Natural killer cell treated with Interleukin-12 subunit alpha and Interleukin-12 subunit beta and Interleukin-15 and Interleukin-18, amount 100 ng/mL, for 72 hours (primary cell): ENCODE measurements at places on chromosomes 2 and 18. TPM values are rescaled to one million over a fixed set of nuclear protein-coding genes. Genes with fewer than 3 reads are reported as not detected.

DNA sequence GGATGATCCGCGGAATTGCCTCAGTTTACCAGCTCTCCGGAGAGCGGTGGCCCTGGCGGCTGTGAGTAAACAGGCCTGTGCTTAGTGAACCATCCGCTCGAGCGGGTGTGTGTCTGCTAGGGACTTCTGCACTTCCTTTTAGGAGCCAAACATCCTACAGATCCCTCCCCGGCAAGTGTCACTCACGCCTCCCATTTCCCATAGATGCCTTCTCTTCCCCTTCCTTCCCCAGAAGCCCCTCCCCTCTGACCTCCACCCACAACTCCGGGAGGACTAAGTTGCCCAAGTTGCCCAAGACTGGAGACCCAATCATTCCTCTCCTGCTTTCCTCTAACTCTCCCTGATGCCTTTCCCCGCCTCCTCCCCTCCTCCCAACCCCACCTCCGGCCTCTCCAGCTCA lies 2.9 kb downstream of the C1QL2 start:
- no peak for DNase-seq

Gene GCG
- total RNA-seq = not detected

DNA sequence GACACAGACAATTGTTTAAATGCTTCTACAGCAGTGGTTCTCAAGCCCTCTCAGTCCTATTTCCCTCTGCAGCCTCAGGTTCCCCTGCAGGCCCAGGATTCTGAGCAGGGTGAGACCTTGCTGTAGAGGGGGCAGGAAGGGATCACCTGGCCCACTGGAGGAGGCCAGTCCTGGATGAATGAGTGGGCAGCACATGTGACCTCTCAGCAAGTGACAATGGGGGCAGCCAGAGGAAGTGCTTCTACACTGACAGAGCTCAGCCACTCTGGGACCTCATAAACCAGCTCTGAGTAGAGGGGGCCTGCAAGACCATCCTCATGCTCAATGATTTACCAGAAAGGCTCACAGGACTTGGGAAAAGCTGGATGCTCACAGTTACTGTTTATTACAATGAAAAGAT lies 63.2 kb downstream of the ASB1 start:
- DNase-seq = no peak

- DNase-seq = no peak
Observed at GRCh38 chr2:174595116-174595809, 2.3 kb downstream of the WIPF1 start.

DNA sequence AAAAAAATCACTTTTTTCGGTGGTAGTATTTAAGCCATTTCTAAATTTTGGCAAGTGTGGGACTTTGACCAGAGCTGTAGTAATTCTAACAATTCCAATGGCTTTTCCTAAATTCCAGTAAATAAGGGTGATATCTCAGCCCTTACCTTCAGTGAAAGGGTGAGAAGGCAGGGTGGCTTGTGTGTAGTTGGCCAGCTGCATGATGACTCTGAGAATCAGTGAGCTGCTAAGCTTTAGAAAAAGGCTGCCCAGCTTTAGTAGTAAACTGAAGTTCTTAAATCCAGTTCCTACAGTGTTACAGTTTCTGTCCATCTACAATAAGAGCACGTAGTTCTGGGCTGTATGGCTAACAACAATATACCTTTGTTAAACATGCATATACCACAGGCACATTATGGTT lies 42.0 kb downstream of the OXER1 start:
- DNase-seq = no peak

DNA sequence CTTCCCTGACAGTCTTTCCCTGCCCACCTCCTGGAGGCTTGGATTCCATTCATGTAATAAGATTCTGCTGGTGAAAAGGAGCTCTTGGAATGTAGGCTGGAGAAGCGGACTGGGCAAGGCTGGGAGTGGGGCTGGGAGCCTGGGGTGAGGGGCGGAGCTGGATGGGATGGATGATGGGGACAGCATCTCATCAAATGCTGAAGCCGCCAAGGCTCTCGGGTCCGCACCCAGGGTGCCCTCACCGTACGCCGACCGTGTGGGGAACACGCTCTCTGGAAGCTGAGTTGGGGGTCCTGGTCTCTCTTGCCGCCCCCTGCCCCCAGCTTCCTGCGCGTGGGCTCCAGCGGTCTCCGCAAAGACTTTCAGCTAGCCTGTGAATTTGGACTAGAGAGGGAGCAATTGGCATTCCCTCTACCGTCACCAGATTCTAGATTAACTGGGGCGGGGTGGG lies 9.1 kb downstream of the RAX start:
- DNase-seq = no peak

- DNase-seq = no peak
Observed at GRCh38 chr2:120503793-120504571, 158.0 kb downstream of the INHBB start.

- DNase-seq = no peak
Observed at GRCh38 chr18:47260120-47260923, 8.9 kb upstream of the SKOR2 start.

DNA sequence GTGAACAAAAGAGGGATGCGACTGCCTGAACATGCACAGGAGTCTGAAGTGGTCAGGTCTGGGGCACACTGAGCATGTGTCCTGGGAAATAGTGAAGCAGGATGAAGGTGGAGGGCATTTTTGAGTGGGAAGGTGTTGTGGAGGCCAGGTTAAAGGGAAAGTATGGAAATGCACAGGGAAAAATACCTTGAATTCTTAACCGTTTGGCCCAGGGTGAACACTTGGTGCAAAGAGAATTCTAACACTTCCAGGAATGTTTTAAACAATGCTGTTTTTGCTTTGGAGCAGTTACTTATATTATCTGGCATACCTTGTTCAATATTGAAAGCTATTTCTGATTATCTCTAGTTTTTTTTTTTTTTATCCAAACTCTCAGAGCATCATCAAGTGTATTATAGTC lies 623.5 kb downstream of the DCC start:
- no peak for DNase-seq

DNA sequence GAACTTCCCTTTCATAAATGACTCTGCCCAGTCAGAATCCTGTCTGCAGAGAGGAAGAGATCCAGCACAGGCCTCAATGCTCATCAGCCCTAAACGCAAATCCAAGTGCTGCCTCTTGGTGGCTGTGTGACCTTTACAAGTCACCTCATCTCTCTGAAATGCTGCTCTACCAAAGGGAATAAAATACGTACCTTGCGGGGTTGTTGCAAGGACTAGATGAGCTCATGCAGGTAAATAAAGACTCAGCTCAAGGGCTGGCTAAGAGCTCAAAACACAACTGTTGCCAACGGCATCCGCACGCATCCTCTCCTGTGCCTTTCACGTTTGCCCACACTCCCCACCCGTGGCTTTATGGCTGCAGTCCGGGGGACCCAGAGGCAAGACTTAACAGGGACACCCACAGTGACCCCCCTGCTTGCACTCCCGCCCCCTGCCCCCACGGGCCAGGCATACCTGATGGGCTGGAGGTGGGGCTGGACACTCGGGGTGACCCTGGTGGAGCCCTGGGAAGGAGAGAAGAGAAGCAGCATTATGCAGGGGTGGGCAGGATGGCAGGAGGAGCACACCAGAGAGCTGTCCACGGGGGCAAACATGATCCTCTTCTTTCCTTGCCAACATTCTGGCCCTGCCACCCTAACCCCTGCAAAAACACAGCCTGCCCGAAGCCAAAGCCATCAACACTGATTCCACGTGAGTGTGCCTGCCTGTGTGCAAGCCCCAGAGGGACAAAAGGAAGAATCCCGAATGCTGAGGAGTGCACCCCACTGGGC lies 102.6 kb downstream of the TNS1 start:
- DNase-seq = no peak

Gene NBAS
- total RNA-seq = 39.0 TPM

DNA sequence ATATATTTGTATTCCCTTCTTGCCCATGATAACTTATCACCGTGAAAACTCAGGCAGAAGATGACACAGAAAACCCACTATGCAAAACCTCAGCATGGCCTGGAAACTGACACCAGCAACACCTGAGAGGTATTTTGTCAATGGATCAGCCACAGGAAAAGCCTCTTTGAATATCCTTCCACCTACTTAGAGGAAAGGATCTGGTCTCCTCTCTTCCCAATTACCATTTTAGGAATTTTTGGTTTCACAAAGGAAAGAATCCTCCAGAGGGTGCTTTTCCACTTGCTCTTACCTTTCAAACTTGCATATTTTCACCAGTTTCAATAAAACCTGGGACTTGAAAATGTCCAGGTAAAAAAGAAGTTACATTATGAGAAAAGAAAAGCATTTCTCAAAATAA lies 20.0 kb upstream of the MEIS1 start:
- no peak for DNase-seq

DNA sequence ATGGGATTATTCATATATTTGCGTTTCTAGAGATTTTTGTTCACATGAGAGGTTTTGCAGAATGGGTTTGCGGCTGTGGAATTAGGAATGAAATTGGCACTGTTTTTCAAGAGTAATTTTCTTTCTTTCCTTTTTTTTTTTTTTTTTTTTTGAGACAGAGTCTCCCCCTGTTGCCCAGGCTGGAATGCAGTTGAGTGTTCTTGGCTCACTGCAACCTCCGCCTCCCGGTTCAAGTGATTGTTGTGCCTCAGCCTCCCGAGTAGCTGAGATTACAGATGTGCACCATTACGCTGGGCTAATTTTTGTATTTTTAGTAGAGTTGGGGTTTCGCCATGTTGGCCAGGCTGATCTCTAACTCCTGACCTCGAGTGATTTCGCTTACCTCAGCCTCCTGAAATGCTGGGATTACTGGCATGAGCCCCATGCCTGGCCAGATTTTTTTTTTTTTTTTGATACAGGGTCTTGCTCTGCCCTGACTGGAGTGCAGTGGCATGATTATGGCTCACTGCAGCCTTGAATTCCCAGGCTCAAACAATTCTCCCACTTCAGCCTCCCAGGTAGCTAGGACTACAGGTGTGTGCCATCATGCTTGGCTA lies 65.3 kb downstream of the MIB1 start:
- DNase-seq = no peak

- DNase-seq = no peak
Observed at GRCh38 chr18:49617865-49618264, 56.0 kb downstream of the LIPG start.

Gene SPR
- 3.4 TPM for total RNA-seq

DNA sequence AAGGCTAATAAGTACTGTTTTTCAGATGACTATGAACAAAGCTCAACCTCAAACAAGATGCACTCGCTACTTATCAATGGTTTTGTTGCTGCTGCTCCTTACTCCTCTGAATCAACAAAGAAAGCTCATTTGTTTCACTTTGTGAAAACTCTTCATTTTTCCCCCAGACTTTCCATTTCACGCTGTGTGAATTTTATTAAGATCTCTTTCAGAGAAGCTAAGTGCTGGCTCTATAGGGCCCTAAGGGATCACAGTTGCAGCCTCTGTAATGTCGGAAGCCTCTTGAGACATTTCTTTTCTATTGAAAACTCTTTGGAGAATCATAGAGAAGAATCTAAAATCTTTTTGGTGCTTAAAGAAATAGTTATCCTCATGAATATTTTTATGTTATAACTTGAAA lies 209.8 kb downstream of the CD226 start:
- no peak for DNase-seq

- no peak for DNase-seq
Observed at GRCh38 chr2:197011801-197012641, 85.5 kb upstream of the PGAP1 start.

Gene ALKAL2
- total RNA-seq = 1.1 TPM

Gene MOGAT1
- not detected for total RNA-seq

- no peak for DNase-seq
Observed at GRCh38 chr2:69309351-69310110, 77.5 kb downstream of the GFPT1 start.

Gene SPC25
- total RNA-seq = 14.5 TPM

GRCh38 chr2:54609241-54609640 lies 114.2 kb upstream of the EML6 start:
- DNase-seq = no peak

Gene NT5C1B
- not detected for total RNA-seq

- DNase-seq = no peak
Observed at GRCh38 chr2:158664987-158665386, 130.1 kb upstream of the DAPL1 start.

GRCh38 chr2:147331790-147332419 lies 512.9 kb upstream of the ACVR2A start:
- no peak for DNase-seq

DNA sequence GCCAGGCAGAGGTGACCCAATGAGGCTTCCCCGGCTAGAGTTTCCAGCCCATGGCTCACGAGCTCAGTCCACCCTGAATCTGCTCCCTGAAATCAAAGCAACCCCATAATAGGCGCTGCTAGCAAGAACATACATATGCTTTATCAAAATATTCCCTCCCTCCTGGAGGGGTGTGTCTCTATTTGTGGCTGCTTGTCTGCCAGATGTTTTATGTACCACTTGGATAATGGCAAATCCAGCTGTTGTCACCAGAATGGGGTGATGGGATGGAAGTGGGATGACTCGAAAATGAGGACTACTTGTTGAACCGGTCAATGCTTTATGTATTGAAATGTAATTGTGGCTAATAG lies 152.0 kb downstream of the GALNT14 start:
- DNase-seq = no peak

DNA sequence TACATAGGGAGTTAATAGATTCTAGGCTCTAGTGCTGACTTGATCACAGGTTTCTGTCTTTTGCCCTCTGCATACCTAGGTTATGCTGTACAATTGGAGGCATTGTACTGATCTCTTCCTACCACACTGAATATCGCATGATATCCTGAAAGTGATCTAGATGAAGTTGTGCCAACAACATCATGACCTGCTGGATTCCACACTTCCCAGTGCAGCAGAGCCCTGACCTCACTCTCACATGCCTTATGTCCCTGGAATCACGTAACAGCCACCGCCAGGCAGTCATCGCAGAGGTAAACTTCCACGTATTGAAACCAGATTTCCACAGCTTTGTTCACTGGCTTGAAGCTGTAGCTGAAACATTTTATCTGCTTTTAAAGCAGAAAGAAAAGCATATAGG lies 214.0 kb downstream of the ANKRD30B start:
- DNase-seq = no peak

Gene KYNU
- total RNA-seq = 0.56 TPM

GRCh38 chr2:134980639-134981038 lies 62.0 kb downstream of the CCNT2 start:
- DNase-seq = no peak

Gene GDF7
- total RNA-seq = 0.02 TPM

- DNase-seq = no peak
Observed at GRCh38 chr2:205024822-205025518, 479.7 kb downstream of the PARD3B start.

- no peak for DNase-seq
Observed at GRCh38 chr2:102241616-102242305, 54.9 kb downstream of the IL1RL2 start.

GRCh38 chr18:58416704-58417683 lies 211.9 kb downstream of the ALPK2 start:
- no peak for DNase-seq

DNA sequence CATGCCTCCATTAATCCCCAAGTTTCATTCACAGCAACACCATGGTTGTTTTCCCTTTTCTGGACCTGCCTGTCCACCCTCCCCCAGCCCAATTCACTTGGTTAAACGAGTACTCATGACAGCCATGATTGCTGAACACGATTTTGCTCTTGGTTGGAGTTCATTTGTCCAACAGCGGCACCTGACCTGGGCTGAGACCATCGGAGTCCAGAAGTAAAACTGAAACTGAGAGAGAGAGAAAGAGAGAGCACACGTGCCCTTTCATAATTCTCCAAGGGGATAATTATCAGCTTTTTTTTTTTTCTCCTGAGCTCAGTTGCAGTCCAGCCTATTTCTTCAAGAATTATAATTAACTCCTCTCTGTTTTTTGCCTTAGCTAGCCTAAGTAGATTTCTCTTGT lies 13.7 kb upstream of the KIF5C start:
- no peak for DNase-seq
